ENCODE measurements at places on chromosomes 11 and 22.

GRCh38 chr22:24775769-24776492, 1.4 kb upstream of the PIWIL3 start:
- DNase-seq = no peak

DNA sequence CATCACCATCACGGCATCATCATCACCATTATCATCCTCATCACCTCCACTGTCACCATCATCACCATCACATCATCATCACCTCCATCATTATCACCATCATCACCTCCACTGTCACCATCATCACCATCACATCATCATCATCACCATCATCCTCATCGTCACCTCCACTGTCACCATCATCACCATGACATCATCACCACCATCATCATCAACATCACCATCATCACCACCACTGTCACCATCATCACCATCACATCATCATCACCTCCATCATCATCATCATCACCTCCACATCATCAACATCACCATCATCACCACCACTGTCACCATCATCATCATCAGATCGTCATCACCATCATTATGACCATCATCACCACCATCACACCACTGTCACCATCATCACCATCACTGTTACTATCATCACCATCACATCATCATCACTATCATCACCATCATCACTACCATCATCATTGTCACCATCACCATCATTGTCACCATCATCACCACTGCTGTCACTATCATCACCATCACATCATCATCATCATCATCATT, 32.8 kb downstream of the PARVG start:
- DNase-seq = no peak

GRCh38 chr11:93020248-93021046, 51.0 kb downstream of the MTNR1B start:
- DNase-seq = no peak

- peak; percentile 48 for DNase-seq
These were observed 53.8 kb downstream of the ST14 start for GRCh38 chr11:130213143-130213978.

DNA sequence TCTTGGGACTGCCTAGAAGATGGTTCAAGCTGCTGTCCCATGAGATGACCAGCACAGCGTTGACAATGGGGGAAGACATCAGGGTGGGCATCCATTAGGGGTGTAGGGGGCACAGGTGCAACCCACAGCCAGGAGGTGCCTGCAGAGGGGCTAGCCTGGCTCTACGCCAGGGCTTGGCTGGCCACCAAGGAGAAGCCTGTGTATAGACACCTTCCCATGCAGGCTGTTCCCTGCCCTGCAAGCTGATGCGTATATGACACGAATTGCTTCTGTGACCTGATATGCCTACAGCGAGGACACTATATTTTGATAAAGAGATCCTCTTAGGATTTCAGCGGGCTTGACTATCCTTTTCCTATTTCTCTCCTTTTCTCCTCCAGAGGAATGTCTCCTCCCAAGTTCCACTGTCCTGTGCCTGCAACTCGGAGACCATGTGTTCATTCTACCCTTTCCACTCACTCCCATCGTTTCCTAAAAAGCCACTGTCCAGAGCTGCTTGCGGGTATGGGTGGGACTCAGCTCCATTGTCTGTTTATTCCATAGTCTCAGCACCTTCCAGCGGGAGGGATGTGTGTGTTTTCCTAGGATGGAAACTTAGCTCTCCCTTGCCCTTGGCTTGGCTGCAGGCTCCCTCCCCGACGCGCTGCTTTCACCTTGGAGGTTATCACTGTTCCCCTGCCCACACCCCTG, 56.1 kb downstream of the ST14 start:
- no peak for DNase-seq

DNA sequence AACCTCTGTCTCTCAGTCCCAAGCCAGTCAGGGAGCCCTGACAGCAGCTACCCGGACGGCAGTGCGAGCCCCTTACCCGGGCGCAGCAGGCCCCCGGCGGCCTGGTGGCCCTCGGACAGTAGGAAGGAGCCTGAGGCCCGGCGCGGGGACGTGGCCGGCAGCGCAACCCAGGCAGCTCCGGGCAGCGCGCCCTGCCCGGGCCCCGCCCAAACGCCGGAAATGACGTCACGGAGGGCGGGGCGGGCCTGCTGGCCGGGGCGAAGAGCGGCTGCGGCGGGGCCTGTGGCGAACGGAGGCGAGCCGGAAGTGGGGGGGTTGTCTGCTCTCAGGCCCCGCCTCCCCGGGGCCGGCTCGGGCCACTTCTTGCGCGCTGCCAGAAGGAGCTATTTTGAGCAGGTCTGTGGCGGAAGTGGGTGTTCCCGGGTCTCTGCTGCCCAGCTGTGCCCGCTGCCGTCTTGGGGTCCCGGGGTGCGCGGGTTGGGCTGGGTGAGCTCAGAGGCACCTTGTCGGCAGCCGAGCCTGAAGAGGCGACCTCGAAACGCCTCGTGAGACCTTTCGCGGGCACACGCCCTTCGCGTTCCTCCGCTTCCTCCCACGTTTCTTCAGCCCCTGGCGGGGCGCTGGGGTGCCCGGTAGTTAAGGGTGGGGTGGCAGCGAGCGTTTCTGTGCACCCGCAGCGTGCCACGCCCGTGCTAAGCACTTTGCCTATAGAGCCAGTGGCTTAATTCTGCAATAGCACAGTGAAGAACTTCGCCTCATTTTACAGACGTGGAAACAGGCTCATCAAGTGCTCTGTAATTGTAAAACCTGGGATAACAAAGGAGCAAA, at the start of gene C11orf24:
C11orf24 (minus strand) TSS at position 193 of the 828 bp plus-strand sequence. CDS start 8,206 bp downstream, outside the sequence.
- peak; percentile 92 for DNase-seq

GRCh38 chr11:116876656-116877055, 39.2 kb upstream of the APOA1 start:
- DNase-seq = no peak

- DNase-seq = no peak
These were observed 15.4 kb downstream of the XRCC6 start for GRCh38 chr22:41636467-41636866.

DNA sequence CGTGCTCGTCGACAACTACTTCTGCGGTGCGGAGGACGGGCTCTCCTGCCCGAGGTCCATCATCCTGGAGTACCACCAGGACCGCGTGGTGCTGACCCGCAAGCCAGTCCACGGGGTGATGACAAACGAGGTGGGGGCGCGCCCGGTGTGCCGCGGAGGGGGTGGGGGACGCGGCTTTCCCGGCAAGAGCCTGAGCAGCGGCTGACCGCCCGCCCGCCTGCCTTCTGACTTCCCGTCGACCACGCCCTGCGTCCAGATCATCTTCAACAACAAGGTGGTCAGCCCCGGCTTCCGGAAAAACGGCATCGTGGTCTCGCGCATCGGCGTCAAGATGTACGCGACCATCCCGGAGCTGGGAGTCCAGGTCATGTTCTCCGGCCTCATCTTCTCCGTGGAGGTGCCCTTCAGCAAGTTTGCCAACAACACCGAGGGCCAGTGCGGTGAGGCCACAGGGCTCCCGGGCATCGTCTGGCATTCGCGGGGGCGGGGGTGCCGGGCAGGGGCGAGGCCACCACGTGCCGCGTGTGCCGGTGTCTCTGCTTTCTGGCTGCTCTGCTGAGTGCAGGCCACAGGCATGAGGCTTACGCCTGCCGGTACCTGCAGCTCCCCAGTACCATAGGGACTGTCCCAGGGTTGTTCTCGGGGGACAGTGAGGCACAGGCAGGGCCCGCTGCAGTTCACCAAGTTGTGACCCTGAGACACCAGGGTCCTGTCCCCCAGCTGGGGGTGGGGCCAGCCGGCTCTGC, 28.5 kb upstream of the MUC5B start:
- DNase-seq = no peak

DNA sequence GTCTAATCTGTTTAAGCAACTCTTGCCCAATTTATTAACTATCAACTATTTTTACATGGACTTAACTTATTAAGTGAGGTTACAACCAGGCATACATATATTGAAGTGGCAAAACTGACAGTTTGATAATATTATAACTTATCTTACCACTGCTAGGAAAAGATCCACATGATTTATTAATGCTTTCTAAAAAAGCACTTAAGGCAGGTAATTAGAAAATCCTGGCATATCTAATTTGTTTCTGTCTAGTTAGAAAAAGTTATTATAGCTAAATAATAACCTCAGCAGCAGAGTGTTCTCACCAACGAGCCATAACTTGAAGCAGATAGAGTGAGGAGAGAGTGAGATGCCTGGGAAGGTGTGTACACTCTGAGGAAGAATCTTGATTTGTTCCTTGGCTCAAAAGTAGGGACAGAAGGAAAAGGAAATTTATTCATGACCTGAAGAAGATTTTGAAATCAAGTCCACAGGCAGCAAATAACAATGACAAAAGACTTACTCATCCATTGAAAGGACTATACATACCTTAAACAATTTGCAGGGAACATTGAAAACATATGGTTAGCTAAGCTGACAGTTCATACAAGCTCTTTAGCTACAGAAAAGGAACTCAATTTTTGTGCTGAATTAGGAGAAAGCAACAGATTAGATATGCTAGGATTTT, 7.1 kb upstream of the MUC15 start:
- no peak for DNase-seq

DNA sequence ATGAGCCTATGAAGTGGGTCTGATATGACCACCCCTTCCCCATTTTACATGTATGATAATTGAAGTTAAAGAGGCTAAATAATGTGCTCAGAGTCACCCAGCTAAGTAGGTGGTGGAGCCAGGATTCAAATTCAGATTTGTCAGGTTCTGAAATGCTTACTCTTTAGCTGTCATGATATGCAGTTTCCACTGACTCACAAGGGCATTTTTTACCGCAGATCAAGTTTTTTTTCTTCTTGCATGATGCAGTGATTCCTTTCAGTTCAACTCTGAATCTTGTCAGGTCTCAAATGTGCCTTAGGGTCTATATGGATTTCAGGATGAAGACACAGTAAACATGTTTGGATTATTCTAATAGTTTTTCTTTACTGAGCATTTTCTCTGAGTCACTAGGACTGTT, 12.6 kb upstream of the TRIM44 start:
- no peak for DNase-seq

DNA sequence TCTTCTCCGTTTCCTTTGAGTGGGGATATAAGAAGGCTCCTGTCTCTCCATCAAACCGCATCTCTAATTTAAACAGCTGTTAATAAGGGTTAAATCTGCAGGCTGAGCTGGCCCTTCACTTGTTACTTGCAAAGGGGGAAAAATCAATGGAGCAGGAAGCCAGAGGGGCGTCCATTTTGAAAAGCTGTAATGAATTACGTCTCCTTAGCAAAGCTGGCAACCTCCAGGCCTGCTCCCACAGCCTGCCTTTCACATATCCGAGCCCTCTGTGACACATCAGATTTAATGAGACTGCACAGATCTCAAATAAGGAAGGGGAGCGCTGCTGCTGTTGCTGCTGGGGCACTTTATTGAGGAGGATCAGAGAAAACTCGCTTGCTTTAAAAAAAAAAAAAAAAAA, 320.8 kb downstream of the BLID start:
- DNase-seq = peak; percentile 22

GRCh38 chr11:2803186-2804091, 82.1 kb downstream of the CDKN1C start:
- no peak for DNase-seq

DNA sequence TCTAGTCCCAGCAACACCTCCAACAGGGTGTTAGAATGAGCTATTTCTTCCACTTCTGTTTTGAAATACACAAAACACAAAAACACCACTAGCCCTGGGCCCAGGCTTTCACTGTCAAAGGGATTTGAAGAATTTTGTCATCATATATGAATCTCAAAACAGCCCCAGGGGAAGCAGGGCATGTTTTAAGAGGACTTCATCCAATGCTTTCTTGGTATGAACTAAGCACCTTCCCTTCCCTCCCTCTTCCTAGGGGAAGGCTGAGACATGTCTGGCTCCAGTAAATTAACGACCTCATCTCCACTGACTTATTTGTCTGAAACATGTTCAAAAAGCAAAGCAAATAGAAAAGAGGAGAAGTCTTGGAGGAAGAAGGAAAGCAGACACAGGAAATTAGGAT, 75.7 kb upstream of the INCENP start:
- DNase-seq = no peak

DNA sequence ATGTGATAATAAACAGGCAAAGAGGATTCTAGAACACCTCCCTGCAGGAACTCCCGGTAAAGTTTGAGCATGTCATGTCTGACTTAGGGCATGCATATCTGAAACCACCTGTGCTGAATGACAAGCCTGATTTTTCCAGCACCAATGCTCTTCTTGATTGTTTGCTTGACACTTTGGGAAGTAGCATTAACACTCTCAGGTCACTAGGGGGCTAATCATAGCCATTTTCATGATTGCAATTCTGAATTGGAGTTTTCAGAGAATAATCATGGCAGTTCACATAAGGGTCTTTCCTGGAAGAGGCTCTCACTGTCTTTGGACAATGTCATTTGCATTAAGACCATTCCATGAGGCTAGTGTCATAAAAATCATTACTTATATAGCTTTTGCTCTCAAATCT, 234.4 kb upstream of the MTNR1B start:
- DNase-seq = no peak

DNA sequence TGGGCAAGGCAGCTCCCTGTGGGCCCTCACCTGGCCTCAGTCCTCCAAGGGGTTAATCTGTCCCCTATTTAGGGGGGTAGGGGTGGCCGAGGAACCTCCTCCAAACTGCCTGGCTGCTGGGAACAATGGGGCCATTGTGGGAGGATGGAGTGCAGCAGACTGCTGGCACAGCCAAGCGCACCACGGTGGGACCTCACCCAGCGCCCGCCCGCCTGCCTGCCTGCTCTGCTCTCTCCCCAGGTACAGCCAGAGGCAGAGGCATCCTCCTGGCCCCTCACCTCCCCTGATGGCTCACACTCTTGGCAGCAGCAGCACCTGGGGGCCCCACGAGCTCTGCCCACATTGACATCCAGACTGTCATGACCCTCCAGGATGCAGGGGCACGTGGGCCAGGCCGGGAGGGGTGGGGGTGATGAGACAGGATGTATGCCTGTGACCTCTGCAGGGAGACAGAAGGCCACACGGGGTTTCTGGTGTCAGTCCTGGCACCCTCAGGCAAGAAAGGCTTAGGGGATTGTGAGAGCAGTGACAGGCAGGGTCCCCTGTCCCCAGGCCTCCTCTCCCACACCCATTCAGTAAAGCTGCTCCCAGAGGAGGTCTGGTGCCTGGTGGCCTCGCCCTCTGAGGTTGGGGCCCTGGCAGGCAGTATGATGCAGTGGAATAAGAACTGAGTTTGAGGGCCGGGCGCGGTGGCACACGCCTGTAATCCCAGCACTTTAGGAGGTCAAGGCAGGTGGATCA, 11.4 kb downstream of the BCL9L start:
- DNase-seq = peak; percentile 56

DNA sequence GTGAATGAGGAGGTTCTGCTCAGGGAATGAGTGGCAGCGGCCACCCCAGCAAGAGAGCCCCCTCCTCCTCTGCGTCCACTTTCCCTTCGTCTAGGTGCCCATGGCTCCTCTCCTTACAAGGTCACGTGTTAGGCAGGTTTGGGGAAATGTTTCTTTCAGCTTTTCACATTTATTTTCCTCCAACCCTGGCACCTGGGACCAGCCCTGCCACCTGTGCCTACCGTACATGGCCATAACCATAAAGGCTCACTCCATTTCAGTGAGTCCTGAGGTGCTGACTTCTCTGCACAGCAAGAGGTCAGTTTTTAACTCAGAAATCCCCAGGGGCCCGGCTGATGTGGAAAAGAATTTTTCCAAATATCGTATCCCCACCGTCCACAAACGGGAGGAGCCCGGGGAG, 71.2 kb downstream of the FLI1 start:
- DNase-seq = no peak

Measured in hippocampal formation (tissue), 2 donors.